ENCODE measurements at places on chromosomes 13 and 19. TPM values are rescaled to one million over a fixed set of nuclear protein-coding genes. Genes with fewer than 3 reads are reported as not detected.
A peak's percentile ranks its signal among the peaks of the same experiment; 100 is the strongest.

The FAM124A gene
- total RNA-seq, result 7.2 TPM

DNA sequence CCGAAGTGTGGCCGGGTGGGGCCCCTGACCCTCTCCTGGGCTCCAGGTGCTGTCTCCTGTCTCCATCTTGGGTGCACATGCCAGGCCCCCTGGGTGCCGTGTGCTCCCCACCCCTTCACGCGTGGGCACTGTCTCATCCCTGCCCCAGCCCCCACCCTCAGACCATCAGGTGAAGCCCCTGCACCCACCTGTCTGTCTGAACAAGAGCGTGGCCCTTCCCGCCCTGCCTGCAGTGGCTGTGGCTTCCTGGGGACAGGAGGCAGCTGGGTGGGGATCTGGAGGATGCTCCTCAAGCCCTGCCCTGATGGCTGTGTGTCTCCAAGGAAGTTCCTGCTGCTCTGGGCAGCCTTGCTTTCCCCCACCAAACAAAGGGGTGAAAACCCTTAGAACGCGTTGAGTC, 2.2 kb downstream of the PRR22 start:
- H3K4me1 ChIP-seq, result no peaks in the 10 kb centered on the region
- DNase-seq, result no peak
- peaks cover 4% of the 10 kb centered on the region for H3K36me3 ChIP-seq
- H3K4me3 ChIP-seq, result no peak overlapping the region
- H3K27me3 ChIP-seq, result no peaks in the 10 kb centered on the region
- no peak overlapping the region for H3K27ac ChIP-seq

DNA sequence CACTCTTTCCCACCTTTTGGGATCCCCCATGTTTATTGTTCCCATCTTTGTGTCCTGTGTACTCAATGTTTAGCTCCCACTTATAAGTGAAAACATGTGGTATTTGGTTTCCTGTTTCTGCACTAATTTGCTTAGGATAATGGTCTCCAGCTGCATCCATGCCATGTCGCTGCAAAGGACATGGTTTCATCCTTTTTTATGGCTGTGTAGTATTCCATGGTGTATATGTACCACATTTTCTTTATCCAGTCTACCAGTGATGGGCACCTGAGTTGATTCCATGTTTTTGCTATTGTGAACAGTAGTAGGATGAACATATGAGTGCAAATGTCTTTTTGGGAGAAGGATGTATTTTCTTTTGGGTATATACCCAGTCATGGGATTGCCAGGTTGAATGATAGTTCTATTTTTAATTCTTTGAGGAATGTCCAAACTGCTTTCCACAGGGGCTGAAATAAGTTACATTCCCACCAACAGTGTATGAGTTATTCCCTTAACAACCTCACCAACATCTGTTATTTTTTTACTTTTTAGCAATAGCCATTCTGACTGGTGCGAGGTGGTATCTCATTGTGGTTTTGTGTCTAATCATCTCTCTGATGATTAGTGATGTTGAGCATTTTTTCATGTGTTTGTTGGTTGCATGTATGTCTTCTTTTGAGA, 55.7 kb upstream of the MEDAG start:
- H3K36me3 ChIP-seq, result no peaks in the 10 kb centered on the region
- H3K4me1 ChIP-seq, result no peaks in the 10 kb centered on the region
- H3K27me3 ChIP-seq, result no peaks in the 10 kb centered on the region
- no peak for DNase-seq
- no peak overlapping the region for H3K4me3 ChIP-seq
- H3K27ac ChIP-seq, result no peak overlapping the region

The LAIR2 gene
- total RNA-seq, result 2.4 TPM

- no peaks in the 10 kb centered on the region for H3K36me3 ChIP-seq
- no peaks in the 10 kb centered on the region for H3K27me3 ChIP-seq
- DNase-seq, result no peak
- no peak overlapping the region for H3K4me3 ChIP-seq
- H3K27ac ChIP-seq, result no peak overlapping the region
- no peaks in the 10 kb centered on the region for H3K4me1 ChIP-seq
These were observed 154.2 kb downstream of the TNFRSF19 start for GRCh38 chr13:23724196-23724970.

DNA sequence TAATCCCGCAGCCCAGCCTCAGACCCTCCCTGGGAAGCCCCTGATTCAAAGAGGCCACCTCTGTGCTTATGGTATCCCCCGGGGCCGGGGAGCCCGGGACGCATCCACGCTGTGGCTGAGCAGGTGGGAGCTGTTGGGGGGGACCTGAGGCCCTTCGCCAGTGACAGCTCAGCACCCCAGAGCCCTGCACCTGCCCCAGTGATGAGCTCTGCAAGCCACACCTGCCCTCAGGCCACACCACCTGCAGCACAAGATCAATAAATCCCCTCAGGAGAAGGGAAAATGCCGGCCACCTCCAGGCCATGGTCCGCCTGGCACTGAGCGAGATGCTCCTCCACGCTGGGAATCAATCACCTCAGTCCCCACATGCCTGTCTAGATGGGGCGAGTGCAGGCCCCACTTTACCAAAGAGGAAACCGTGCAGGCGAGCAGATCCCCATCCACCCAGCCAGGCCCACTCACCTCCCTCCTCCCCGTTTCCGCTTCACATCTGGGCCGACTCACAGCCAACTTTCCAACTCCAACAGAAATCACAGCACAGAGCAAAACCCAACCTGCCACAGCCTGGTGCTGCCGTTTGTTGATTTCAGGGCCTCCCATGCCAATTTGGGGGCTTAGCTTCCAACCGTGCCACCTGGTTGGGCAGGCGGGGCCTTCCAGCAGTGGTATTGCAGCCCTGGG, 12.8 kb downstream of the MOB3A start:
- H3K4me3 ChIP-seq, result no peak overlapping the region
- no peaks in the 10 kb centered on the region for H3K4me1 ChIP-seq
- no peak for DNase-seq
- no peaks in the 10 kb centered on the region for H3K36me3 ChIP-seq
- H3K27me3 ChIP-seq, result no peaks in the 10 kb centered on the region

DNA sequence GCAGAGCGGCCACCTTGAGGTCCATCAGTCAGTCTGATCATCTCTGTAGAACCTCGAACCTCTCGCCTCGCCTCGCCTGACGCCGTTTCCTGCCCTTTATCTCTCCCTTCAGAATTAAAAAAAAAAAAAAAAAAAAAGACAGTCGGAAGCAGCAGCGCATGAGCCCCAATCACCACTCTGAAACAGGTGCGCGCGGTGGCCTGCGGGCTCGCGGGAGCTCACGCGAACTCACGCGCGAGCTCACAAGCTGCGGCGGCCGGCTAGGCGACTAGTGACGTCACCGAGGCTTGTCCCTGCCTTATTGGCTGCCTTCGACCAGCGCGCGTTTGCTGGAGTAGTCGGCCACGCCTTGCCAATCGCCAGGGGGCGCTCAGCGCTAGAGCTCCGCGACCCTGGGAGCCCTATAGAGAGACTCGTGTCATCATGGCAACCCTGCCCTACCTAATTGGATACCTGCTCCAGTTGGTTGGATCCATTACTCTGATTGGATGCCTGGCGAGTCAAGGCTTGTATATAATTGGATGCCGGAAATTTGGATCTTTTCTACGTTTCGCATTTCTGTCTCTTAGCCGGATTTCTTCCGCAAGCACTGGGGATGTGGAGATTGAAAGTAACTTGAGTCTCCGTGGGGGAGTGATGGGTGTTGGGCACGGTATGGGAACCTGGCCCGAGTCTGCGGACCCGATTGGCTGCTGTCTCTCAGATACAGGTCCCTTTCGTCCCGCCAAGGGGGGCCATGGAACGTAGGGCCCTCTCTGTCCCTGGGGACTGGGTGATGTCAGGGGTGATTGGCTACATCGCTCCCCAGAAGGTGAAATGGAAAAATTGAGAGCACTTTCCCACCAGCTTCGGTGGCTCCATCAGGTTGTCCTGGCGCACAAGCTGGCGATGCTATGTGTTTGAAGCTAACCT, 31.6 kb downstream of the SYT3 start:
- no peaks in the 10 kb centered on the region for H3K27me3 ChIP-seq
- DNase-seq, result peak; percentile 65
- no peak overlapping the region for H3K4me3 ChIP-seq
- no peak overlapping the region for H3K27ac ChIP-seq

DNA sequence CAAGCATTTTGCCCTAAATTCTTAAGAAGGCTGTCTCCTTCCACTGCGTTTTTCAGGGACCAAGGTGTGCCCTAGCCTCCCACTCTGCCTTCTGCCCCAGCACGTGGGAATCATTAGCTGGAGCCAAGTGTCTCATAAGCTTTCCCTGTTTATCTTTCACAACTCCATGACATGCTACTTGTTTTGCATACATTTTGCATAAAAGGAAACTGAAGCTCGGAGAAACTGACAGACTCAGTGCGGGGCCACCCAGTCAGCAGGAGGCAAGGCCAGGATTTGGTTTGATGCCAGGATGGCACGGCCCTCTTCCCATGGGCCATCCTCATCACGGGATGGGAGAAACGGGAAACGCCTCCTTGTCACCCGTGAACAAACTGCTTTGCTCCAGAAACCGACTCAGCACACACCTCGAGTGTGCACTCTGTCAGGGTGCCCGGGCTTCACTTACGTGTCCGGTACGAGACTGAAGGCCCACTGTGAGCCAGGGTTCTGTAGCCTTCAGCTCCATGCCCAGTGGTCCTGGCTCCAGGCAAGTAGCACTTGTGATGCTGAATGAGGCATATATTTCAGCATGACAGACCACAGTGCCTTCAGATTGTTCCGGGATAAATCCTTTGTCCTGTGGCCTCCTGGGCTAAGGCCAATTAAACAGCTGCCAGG, 9.6 kb downstream of the CEBPA start:
- no peak overlapping the region for H3K27ac ChIP-seq
- DNase-seq, result peak; percentile 46
- H3K36me3 ChIP-seq, result no peaks in the 10 kb centered on the region
- H3K27me3 ChIP-seq, result no peaks in the 10 kb centered on the region
- H3K4me3 ChIP-seq, result no peak overlapping the region
- no peaks in the 10 kb centered on the region for H3K4me1 ChIP-seq

DNA sequence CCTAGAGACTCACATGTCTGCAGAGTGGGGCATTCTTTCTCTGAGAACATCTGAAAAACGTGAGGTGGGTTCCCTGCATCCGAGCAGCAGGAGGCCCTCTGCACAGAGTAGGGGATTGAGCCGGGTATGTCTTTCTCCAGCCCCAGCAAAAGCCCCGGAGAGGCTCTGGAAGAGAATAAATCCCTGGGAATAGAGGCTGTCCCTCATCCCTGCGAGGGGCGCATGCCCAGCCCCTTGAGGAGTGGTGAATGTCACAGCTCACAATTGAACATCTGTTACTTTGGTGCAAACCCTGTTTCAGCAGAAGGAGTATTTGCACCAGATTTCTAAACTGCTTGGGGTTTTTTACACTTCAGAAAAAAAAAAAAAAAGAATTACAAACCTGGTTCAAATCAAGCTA, 164.6 kb downstream of the FGF14 start:
- DNase-seq, result no peak
- H3K4me3 ChIP-seq, result no peak overlapping the region
- no peaks in the 10 kb centered on the region for H3K4me1 ChIP-seq
- no peak overlapping the region for H3K27ac ChIP-seq

The PSG3 gene
- total RNA-seq, result not detected

DNA sequence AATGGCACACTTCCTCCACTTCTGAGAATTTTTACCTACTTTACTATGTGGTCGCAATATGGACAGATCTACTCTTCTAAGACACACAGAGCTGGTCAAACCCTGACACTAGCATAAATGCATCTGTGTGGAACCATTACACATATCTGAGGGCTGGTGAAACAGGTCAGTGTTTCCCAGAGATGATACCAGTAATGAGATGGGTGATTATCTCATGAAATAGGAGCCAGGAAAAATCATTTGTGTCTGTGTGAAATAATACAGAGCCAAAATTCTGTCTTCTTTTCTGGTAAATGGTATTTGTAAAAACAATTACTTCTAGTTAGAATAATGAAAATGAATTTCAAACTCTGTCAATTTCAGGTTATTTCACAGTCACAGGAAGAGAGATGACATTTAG, 71.6 kb upstream of the FARP1 start:
- no peak overlapping the region for H3K27ac ChIP-seq
- H3K27me3 ChIP-seq, result no peaks in the 10 kb centered on the region
- no peak overlapping the region for H3K4me3 ChIP-seq

The IFI30 gene
- 92.7 TPM for total RNA-seq

- H3K27ac ChIP-seq, result no peak overlapping the region
- H3K27me3 ChIP-seq, result no peaks in the 10 kb centered on the region
- no peaks in the 10 kb centered on the region for H3K4me1 ChIP-seq
- no peak overlapping the region for H3K4me3 ChIP-seq
- no peak for DNase-seq
These were observed 112.9 kb upstream of the CACNA1A start for GRCh38 chr19:13619203-13619632.

DNA sequence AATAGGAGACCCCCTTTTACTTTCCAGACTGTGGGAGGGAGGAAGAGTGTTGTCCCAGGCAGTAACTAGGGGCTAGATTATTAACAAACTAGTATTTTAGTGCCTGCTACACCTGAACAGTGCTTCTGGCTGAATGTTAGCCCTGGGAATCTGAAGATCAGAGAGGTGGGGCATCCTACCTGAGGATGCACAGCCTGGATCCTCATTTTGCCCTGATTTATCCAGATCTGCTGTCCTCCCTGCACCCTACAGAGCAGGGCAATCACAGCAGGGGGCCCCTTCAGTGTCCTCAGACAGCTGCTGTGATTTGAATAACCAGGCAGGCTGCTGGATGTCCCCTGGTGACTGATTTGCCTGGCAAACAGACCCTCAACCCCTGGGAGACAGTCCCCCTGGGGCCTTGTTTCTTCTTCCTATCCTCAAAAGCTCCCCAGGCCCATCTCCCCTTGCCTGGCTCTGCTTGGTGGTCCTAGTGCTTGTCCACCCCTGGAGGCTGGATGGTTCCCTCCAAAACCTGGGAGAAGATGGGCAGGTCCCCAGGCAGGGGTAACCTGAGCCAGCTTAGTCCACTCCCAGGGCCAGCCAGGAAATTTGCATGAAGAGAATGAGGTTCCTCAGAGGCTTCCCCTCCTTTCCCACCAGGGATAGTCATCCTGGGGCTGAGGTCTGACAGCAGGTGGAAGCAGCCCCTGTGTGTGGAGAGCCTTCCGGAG, at the start of gene OVOL3:
Gene OVOL3, plus strand, starts transcription at position 657 of the 713 bp plus-strand sequence. CDS start 60 bp downstream, outside the sequence.
- H3K4me3 ChIP-seq, result no peak within 1 kb of the TSS
- no peak within 1 kb of the TSS for H3K27ac ChIP-seq
- H3K36me3 ChIP-seq, result no peaks in the 10 kb centered on the region
- no peaks in the 10 kb centered on the region for H3K4me1 ChIP-seq

GRCh38 chr19:29631450-29631849, 25.4 kb downstream of the POP4 start:
- no peaks in the 10 kb centered on the region for H3K4me1 ChIP-seq
- no peak overlapping the region for H3K27ac ChIP-seq
- DNase-seq, result peak; percentile 14

GRCh38 chr19:35140962-35141836, 1.9 kb upstream of the FXYD7 start:
- no peak overlapping the region for H3K4me3 ChIP-seq
- H3K27me3 ChIP-seq, result no peaks in the 10 kb centered on the region
- peak overlapping the region; percentile 26 for H3K27ac ChIP-seq
- DNase-seq, result peak; percentile 96

All from aorta (tissue), 5 donors.